ENCODE measurements at places on chromosomes 1 and 21.

- DNase-seq: no peak
These were observed 239.3 kb downstream of the KCNK2 start for GRCh38 chr1:215321802-215322201.

- DNase-seq: no peak
These were observed 38.0 kb upstream of the PPP2R5A start for GRCh38 chr1:212247179-212247721.

- no peak for DNase-seq
These were observed 125.9 kb downstream of the PTPRC start for GRCh38 chr1:198764748-198765147.

DNA sequence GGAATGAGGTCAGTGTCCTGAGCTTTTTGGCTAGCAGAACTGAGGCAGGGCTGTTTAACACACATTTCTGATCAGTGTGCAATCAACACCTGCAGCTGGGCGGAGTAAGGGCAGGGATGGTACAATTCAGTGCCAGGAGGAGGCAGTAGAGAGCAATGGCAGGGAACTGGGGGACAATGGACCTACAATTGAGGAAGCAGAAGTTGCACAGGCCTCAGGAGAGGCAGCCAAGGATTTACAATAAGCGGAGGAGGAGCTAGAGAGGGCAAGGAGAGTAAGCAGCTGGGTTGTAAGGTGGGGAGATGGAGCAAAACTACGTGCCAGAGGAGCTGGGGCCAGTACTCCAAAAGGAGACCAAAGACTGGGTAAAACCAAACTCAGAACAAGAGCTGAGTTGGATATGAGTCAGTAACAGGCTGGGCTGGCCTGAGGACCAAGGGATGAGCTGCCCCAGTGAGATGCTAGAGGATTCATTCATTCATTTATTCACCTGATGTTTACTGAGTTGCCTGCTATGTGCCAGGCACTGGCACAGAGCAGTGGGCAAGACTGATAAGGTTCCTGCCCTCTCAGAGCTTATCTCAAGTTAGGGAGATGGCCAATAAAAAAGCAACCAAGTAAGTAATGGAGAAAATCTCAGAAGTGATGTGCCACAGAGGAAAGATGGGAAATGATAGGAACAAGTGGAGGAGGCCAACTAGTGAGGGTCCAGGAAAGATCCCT lies 10.4 kb upstream of the GALE start:
- peak; percentile 23 for DNase-seq

DNA sequence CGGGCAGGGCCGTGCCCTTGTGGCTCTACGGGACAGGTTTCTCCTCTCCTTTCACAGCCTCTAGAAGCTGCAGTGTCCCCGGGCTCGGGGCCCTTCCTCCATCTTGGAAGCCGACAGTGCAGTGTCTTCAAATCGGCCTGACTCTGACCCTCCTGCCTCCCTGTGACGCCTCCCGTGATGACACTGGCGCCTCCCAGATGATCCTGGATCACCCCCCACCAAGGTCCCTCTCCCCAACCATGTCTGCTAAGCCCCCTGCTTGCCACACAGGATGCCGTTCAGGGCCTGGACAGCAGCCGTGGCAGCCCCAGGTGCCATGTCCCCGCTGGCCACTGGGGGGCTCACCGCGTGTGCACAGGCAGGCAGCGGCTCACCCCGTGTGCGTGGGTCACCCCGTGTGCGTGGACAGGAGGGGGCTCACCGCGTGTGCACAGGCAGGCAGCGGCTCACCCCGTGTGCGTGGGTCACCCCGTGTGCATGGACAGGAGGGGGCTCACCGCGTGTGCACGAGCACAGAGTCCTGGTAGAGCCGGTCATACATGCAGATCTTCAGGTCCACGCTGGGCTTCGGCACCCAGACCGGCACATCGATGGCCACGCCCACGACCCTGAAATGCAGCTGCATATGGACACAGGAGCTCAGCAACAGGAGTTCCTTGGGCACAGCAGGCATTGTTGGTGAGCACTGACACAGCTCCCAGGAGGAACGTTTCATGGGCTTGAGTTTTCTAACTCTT lies 24.9 kb upstream of the TMEM52 start:
- peak; percentile 4 for DNase-seq

GRCh38 chr1:116854716-116855115 lies 55.0 kb upstream of the PTGFRN start:
- DNase-seq: no peak

- no peak for DNase-seq
These were observed 176.4 kb downstream of the ETS2 start for GRCh38 chr21:38982096-38982495.

GRCh38 chr1:38953433-38953860 lies 11.8 kb upstream of the RHBDL2 start:
- DNase-seq: no peak

DNA sequence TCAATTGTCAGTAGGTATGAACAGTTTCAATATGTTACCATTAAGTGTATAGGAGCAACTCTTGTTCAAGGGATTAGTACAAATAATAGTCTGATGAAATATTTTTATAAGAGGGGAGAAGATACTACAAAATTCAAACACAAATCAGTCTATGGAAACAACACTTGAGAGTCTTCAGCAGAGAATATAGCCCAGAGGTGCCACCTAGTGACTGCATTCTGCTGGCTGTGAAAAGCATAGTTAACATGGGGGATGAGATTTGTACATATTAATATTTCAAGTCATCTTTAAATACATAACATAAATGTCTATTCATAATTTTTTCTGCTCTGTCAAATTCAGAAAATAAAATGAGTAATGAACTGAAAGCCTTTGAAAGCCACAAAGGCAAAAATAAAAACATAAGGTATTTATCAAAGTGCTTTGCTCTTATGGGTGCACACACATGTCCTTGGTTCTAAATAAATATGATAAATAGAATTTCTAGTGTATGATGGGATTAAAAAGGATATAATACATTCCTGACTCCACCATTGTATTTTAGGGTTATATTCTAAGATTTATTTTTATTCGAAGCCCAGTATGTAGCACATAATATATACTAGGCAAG lies 440.9 kb upstream of the ZRANB2 start:
- DNase-seq: peak; percentile 41

- DNase-seq: no peak
These were observed 168.6 kb downstream of the IER5 start for GRCh38 chr1:181257117-181257516.

All from NCI-H1694 treated with DMSO at 0.1 percent for 48 hours (cell line).